ENCODE measurements at places on chromosomes 11 and 22.

- DNase-seq = no peak
Measured at GRCh38 chr11:47108214-47108613, 68.5 kb downstream of the ARFGAP2 start.

GRCh38 chr11:34652191-34652973, 31.5 kb downstream of the EHF start:
- no peak for DNase-seq

DNA sequence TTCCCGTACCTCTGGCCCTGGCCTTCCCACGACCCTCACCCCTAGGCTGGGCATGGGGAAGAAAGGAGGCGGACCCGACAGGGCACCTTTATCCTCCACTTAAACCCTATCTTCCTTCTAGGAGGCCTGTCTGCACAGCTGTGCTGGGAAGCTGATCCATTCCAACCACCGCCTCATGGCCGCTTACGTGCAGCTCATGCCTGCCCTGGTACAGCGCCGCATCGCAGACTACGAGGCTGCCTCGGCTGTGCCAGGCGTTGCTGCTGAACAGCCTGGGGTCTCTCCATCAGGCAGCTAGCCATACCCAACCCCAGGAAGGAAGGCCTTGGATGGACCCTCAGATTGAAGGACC, 599 bp downstream of the TIMM10B start:
- no peak for DNase-seq

DNA sequence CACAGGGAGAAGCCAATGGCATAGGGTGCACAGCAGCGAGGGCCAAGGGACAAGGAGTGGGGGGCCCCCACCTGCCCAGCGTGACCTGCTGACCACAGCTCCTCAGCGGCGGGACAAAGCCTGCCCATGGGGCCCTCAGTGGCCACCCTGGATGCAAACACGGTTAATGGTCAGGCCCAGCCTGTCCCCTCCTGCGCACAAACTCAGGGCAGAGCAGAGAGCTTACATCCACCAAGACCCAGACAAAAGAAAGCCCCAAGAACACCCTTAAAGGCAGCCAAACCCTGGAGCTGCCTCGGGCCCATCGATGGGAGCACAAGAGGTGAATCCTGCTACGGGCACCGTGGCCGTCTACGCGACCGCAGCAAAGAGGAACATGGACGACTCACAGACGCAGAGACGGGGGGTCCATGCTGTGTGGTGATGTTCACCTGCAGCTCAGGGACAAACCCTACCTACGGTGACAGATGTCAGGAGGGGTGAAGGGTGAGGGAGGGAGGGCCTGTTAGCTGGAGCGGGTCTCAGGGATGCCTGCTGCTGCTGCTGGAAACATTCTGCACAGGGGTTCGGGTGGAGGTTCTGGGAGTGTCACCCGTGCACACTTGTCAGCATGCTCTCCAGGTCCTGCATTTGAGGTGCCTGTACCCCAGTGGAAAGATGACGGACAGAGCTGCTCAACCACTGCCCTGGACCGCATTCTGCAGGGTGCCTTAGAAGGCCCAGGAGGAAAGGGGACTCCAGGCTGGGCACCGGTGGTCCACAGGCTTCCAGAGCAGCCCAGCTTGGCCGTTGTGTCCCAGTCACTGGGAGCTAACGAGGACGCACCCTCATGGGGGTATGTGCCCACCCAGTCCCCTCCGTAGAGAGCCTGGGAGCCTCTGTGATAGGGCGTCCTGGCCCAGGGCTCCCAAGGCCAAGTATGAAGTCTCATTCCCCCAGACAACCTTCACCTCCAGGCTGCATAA, 11.6 kb downstream of the ASCL2 start:
- DNase-seq = no peak

DNA sequence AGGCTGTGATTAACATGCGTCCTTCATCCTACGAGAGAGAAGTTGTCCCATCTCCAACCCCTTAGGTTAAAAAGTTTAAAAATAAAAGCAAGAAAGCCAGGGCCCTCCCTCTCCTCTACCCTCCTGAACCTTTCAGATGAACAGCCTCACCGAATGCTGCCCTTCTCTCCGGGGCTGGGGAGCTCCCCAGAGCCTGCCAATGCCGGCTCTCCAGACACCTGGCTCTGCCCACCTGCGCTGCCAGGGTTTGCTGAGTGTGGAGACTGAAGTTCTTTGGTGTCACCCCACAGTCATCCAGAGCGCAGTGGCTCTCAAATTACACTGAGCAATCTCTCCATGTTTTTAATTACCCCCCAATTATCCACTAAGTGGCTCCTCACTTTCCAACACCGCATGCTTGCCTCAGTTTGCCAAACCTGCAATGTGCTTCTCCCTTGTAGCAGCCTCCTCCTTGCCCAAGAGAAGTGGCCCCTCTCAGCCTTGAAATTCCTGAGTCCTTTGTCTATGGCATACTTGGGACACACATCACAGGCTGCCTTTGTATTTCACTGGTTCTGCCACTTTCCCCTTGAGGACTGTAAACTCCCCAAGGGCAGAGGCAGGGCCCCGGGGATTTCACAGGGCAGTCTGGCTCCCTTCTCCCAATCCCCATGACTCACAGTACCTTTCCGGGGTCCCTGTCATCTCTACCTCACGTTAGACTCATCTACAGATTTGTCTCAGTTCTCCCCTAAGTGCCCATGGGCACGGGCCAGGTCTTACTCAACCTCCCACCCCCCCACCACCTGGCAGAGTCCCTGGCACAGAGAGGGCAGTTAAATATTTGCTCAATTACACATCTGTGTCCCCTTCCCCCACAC, 2.0 kb downstream of the MYH9 start:
- DNase-seq = no peak

GRCh38 chr11:121829159-121829643, 286.8 kb downstream of the BLID start:
- DNase-seq = peak; percentile 3

DNA sequence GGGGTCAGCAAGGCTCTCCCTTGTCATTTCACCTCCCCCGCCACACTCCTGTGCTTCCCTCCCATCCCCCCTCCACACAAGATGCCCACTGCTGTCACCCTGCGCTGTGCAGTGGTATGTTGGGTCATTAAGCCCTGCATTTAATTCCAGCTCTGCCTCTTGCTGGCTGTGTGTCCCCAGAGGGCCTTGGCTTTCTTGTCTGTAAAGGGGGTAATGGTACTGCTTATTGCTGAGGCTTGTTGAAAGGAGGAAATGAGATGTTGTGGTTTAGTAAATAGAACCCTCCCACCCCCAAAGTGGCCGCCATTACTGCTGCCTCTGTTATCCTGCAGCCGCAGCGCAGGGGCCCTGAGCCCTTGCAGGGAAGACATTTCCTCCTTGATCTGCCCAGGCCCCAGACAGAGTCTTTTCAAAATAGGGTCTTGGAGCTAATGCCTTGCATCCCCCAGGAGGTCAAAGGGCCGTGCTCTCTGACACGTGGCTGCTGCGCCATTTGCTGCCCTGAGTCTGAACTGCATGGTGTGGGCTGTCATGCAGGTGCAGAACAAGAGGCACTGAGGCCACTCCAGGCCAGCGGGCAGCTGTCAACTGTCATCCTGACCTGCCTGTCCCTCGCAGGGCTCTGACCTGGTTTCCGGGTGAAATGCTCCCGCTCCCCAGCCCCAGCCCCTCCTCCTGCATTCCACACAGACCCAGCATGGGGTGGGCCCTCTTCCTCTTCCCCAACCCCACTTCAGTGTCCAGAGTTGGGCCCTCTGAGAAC, 18.7 kb downstream of the PVALB start:
- DNase-seq = no peak

- DNase-seq = peak; percentile 1
Measured at GRCh38 chr11:2577991-2578928, 121.5 kb downstream of the KCNQ1OT1 start.
